HS-5 (cell line): ENCODE measurements at places on chromosomes 12 and 14.

GRCh38 chr14:23090254-23090636, 4.7 kb downstream of the ACIN1 start:
- no peak for DNase-seq

GRCh38 chr12:118455327-118455726, 79.0 kb downstream of the SUDS3 start:
- no peak for DNase-seq

DNA sequence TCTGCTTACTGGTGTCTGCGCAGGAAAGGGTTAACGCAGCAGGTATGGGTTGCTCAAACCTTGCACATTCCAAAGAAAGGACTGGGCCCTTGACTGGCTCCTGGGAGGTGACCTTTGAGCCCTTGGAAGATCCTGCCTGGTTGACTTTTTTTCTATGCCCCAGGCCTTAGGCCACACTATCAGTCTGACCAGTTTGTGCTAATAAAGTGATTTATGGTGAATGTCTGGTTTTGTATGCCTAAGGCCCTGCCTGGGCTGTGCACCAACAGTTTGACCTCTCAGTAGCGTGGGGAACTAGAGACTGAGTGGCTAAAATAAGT, 61.4 kb upstream of the SCN8A start:
- no peak for DNase-seq

GRCh38 chr12:123931686-123932321, 40.8 kb downstream of the CCDC92 start:
- DNase-seq, result no peak
